HFF-Myc (cell line): ENCODE measurements at places on chromosomes 16 and 17.

DNA sequence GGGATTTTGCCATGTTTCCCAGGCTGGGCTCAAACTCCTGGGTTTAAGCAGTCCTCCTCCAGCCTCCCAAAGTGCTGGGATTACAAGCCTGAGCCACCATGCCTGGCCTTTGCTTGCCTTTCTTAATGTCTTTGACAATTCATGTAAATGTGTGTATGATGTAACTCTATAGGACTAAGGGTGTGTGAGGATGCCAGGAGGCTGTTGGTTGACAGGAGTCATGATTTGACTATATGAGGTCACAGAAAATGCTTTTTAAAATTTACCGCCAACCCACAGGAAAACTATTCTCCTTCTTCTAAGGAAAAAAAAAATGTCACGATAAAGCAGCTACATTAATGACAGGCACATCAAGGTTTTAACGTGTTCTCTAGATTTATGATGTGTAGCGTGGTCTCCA, 118.8 kb downstream of the WWOX start:
- no peak for DNase-seq

GRCh38 chr16:85491798-85492294, 121.3 kb upstream of the GSE1 start:
- no peak for DNase-seq

- no peak for DNase-seq
These were observed 83.4 kb downstream of the MAF start for GRCh38 chr16:79517156-79517555.

- no peak for DNase-seq
These were observed 8.3 kb downstream of the MT1X start for GRCh38 chr16:56690420-56691122.

DNA sequence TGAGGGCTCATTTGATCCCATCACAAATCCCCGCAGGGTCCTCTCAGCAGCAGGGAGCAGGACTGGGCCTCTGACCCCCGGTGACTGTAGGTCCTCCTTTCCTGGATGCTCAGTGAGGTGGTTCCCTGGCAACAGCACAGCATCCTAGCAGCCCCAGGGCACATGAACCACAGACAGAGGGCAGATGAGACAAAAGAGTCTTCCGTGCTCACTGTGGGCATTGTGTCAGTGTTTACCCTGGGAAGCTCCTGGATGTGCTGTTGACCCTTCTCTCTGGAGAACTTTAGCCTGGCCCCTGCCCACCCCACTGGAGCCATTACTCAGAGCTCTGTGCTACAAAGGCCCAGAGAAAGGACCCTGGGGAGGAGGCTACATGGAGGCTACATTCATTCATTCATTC, 21.7 kb upstream of the TMEM220 start:
- no peak for DNase-seq

- DNase-seq = peak; percentile 81
These were observed 113.9 kb upstream of the FOXF1 start for GRCh38 chr16:86396422-86396821.

GRCh38 chr17:61312406-61313295, 87.0 kb upstream of the TBX2 start:
- DNase-seq = no peak

DNA sequence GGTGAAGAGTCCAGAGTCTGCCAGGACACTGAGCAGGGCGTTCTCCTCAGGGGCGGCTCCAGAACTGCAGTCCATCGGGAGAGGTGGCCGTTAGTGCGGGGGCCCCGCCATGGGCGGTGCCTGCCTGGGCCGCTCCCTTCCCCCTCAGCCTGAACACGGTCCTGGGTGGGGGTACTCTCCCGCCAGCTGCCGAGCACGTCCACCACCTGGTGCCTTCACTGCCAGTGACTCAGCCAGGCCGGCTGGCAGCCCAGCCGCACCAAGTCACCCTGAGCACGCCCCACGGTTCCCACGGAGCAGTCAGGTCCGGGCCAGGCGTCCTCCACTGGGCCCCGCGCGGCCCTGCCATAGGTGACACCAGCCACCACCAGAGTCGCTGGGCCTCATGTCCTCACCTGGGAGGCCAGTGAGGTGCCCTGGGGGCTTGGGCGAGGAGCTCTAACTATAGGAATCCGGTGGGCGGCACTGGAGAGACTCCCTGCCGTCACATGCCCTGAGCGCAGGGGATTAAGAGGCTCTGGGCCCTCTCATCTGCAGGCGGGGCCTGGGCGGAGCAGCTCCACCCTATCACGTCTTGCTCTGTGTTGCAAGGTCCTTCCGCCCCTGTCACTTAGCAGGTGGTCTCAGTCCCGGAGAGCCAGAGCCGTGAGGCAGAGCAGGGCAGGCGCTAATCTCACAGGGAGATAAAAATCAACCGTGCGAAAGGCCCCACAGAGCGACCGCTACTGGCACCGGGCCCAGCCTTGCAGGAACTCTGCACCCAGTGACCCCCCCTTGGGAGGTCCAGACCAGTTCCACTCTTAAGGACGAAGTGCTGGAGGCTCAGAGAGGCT, 14.3 kb downstream of the PIEZO1 start:
- no peak for DNase-seq

GRCh38 chr16:9296271-9296590, 204.8 kb downstream of the HAPSTR1 start:
- no peak for DNase-seq

GRCh38 chr17:45925311-45925710, 31.0 kb downstream of the MAPT start:
- DNase-seq = no peak

DNA sequence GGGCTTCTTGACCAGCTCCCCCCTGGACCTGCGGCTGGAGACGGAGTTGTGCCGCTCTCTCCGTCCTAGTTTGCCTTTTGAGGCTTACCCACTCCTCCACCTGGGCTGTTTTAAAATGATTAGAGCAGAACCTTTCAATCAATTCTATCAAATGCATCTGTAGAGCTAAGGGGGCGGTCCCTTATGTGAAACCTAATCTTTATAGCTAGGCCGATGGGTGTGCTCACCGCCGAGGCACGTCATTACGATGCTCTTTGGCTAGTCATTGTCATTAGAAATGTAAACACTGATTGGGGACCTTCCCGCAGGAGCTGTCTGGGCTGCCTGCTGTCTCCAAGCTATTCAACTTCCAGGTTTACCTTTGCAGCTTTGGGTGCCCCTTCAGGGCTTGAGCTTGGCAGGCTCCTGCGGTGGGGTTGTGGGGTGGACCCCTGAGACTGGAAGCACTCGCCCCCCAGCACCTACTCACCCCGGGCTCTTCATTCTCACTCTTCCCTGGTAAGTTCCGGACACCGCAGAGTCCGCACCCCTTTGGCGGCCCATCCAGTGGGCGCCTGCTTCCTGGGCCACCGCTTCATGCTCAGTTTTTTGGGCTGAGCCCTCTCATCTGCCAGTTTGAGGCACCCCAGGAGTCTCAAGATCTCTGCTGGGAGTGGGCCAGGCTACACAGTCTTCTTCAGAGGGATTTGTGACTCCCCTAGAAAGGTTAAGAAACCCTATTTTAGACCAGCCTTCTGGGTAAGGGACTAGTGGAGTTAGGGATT, 20.9 kb upstream of the IL17C start:
- DNase-seq = no peak

DNA sequence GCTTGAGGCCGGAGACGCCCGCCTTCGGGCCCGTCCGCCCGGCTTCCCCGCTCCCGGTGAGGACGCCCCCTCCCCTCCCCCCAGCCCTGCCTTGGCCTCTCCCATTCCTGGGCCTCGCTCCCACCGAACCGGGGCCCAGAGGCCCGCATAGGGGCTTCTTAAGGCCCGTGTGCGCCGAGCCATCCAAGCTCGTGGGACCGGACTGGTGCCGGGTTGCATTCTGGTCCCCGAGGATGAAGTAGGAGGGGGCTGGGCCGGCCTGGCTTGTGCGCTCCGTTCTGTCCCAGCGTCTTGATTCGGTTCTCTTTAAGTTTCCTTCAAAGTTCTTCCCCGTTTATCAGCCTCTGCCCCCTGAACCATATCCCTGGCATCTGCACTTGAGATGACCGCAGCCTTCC, 488 bp downstream of the SENP3 start:
- no peak for DNase-seq

- no peak for DNase-seq
These were observed 558 bp downstream of the HSD3B7 start for GRCh38 chr16:30985401-30986128.

DNA sequence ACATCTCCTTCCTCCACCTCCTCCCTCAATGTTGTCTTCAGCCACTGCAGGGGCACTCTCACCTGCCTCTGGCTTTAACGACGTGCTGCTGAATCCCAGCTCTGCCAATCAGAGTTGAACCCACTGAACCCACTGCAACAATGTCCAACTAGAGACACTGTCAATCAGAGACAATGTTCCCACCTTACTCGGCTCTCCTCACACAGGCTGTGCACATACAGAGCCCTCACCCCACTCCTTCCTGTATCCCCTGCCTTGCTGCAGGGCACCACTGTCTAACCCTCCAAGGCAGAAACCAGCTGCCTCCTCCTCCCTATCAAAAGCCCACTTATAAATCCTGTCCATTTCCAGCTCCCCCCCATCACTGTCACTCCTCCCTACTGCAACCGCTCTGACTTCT, 58.7 kb downstream of the ANKRD11 start:
- DNase-seq = no peak
